ENCODE measurements at places on chromosomes 1 and 21.

- DNase-seq = no peak
Observed at GRCh38 chr1:165851034-165851658, 23.7 kb downstream of the UCK2 start.

DNA sequence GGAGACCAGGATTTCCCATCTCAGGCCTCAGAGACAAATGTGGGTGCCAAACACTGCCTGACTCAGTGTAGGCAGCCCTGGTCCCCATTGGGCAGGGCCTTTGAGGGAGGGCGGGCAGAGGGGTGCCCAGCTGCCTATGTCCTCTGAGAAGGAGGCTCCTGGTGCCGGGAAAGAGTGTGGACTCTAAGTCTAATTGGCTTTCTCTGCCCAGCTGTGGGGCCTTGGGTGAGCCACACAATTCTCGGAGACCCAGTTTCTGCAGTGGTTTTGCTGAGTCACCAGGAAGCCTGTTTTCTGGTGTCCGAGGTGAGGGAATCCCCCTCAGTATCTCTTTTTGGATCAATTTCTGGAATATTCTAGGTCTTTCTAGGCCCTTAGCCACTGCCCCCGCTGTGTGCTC, 35.3 kb upstream of the ACTL8 start:
- DNase-seq = no peak

DNA sequence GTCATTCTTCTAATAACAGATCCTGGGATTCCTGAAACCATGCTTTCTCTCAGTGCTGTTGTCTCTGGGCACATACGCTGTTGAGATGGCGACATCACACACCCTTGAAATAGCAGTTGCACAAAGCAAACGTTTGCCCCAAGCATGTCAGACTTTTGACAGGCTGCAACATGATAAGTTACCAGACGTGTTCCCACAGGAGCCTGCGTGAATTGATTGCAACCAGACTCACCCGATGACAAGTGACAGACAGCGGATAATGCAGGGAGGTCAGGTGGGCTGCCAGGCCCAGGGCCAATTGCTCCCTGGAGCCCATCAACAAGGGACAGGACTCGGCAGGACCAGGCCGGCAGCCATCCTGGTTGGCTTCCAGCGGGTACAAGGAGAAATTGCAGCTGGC, 310.9 kb downstream of the SIPA1L2 start:
- DNase-seq = no peak

DNA sequence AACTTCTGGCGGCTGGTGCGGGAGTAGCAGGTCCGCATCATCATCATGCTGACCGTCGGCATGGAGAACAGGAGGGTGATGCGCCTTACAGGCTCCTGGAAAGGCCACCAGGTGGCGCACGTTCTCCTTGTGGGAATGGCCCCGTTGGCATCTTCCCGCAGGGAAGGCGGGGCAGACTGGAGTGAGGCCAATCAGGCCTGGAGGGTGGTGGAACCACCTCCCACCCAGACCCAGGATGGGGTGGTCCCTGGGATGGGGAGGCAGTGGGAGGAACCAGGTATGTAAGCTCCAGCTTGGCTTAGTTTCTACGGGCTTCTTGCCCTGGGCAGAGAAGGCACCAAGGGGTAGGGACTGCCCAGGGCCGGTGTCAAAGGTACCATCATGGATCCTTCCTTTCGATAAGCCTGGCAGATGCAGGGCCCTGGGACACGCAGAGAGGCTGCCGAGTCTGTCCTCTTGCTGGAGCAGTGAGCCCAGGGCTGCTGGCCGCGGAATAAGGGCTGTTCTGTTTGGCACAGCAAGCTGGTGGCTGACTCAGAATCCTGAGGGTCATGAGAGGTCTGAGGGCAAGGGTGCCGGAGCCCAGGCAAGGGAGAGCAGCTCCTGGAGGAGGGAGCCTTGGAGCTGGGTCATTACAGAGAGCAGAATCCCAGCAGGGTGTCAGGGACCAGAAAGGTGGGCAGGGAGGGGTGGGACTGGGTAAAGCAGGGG, 8.7 kb upstream of the LGR6 start:
- peak; percentile 65 for DNase-seq

- no peak for DNase-seq
Observed at GRCh38 chr1:206635978-206636345, 626 bp downstream of the DYRK3 start.

GRCh38 chr1:24118410-24119242, 6.7 kb upstream of the MYOM3 start:
- DNase-seq = no peak

GRCh38 chr1:151981178-151981525, 12.5 kb downstream of the S100A10 start:
- no peak for DNase-seq

GRCh38 chr1:154988058-154988954, 5.1 kb upstream of the LENEP start:
- DNase-seq = no peak

GRCh38 chr1:174239541-174239940, 80.2 kb downstream of the RABGAP1L start:
- no peak for DNase-seq

DNA sequence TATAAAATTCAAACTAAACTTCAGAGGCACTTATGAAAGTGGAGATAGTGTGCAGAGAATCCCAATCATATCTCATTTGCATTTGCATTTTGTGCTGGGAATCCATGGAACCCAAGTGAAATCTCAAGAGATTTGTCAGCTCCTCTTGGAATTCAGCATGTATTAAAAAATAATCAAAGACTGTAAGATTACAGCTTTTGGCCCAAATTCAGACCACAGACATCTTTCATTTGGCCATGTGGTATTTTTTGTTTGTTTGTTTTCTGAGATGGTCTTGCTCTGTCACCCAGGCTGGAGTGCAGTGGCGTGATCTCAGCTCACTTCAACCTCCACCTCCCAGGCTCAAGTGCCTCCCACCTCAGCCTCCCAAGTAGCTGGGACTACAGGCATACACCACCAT, 3.8 kb upstream of the CACYBP start:
- DNase-seq = no peak

DNA sequence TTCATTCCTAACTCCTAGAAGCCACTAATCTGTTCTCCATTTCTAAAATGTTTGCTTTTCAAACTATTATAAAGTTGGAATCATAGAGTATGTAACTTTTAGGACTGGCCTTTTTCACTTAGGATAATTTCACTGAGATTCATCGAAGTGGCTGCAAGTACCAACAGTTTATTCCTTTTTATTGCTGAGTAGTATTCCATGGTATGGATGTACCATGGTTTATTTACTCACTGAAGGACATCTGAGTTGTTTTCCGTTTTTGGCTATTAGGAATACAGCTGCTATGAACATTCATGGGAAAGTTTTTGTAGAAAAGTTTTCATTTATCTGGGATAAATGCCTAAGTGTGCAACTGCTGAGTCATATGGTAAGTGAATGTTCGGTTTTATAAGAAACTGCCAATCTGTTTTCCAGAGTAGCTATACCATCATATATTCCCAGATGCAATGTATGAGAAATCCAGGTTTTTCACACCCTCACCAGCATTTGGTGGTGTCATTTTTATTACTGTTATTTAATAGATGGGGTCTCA, 66.3 kb downstream of the SLC27A3 start:
- no peak for DNase-seq

DNA sequence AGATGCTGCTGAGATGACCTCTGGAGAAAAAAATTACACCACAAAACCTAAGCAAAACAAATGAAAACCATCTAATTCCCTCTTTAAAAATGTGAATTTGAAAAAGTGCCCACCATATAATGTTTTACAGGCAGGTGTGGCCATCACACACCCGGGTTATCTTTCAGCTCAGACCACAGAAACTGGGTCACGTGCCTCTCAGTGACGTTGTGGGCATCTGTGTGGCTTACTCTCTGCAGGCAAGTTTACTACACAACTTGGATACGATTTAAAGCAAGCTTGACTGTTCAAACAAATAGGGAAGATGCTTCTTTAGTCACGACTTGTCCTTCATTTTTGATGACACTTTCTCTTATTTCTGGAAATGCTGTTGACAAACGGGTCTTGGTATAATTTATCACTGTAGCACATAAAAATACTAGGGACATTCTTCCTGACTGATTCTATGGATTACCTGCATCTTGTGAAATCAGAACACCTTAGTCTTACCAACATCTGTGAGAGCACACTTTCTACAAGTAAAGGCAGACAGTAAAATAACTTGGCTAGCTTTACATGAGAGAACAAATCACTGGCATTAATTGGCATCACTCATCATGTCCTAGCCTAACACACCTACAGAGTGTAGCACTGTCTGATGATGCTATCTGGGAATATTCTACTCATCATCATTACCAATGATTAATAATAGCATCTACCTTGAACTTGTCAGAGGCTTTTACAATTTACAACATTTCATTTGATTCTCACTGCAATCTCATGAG, 89.3 kb upstream of the EDEM3 start:
- peak; percentile 56 for DNase-seq

- no peak for DNase-seq
Observed at GRCh38 chr21:32333953-32334673, 35.5 kb downstream of the MRAP start.

DNA sequence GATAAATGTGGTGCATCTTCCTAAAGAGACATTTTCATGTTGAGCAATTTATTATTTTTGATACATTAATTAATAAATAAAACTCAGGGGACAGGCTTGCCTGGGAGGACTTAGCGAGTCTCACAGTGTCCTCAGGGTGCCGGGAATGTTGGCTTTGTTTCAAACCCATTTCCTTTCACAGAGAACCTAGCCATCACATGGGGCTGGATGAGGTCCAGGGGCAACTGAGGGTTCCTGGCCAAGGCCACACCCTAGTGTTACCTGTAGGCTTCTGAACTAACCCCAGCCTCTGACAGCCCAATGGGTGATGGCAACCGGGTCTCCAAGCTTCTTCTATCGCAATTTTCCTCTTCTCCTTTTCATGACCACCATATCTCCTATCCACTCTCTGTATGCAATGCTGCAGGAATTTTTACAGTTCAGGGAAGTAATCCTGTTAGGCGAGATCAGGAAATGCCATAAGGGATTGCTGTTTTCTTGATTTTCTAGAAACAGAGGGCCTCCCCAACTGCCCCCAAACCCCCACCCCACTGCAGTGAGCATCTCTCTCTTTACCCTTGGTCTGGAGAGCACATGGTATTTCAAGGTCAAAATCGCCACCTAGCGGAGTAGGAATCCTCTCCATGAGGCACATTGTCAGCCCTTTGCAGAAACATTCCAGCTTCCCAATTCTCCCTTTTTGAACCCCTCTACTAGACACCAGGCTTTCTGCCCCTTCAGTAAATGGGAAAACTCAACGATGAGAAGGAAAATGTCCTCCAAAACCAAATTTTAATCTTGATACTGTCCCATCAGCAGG, 22.1 kb upstream of the SMYD3 start:
- DNase-seq = no peak

DNA sequence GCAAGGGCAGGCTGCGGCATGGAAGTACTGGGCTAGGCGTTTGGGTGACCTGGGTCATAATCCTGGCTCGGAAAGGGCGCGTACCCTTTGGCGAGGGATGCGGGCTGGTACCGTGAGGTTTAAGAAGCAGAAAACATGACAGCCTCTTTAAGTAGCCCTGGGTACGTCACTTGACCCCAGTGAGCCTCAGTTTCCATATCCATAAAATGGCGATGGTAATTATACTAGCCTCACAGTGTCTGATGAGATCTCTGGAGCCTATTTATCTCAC, 700 bp downstream of the PIGV start:
- DNase-seq = peak; percentile 17

GRCh38 chr1:105492921-105493320, 1563.6 kb upstream of the PRMT6 start:
- DNase-seq = no peak

GRCh38 chr1:18443587-18444520, 36.9 kb upstream of the KLHDC7A start:
- no peak for DNase-seq

DNA sequence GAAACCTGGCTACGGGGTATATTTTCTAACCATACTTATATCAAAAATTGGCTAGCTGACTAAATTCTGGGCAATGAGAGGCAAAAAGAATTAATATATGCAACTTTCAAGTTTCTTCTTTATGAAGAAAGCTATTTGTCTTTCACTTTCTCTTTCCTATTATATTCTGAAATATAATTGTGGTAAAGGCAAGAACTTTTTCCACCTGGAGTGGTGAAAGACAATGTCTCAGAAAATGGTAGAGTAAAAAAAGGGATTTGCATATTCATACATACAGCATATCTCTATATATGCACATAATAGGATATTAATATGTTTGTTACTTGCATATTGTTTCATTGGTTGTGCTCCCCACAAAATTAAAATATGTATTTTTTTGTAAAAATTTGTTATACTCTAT, 793.8 kb downstream of the PLA2G4A start:
- DNase-seq = no peak

DNA sequence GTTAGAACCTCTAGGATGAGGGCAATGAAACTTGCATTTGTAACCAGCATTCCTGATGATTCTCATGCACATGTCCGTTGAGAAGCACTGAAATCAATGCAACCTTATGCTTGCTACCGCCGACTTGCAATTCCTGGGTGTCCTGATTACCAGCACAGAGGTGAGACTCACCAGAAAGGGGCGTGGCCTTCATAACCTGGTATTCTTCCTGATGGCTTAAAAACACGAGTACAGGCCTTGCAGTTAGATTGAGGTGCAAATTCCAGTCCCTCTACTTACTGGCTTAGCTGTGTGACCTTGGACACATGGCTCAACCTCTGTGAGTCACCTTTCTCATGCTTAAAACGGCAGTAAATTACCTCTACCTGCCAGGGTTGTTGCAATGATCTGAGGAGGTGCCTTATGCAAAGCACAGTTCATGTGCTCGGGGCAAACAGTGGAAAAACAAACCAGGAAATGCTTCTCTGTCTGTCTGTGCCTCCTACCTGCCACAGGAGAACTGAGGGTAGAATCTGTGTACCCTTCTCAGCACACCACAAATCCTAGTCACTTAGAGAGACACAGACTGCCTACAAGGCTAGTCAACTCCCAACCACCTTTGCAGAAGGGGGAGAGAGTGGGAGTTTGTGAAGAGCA, 39.1 kb upstream of the ECE1 start:
- DNase-seq = peak; percentile 23

DNA sequence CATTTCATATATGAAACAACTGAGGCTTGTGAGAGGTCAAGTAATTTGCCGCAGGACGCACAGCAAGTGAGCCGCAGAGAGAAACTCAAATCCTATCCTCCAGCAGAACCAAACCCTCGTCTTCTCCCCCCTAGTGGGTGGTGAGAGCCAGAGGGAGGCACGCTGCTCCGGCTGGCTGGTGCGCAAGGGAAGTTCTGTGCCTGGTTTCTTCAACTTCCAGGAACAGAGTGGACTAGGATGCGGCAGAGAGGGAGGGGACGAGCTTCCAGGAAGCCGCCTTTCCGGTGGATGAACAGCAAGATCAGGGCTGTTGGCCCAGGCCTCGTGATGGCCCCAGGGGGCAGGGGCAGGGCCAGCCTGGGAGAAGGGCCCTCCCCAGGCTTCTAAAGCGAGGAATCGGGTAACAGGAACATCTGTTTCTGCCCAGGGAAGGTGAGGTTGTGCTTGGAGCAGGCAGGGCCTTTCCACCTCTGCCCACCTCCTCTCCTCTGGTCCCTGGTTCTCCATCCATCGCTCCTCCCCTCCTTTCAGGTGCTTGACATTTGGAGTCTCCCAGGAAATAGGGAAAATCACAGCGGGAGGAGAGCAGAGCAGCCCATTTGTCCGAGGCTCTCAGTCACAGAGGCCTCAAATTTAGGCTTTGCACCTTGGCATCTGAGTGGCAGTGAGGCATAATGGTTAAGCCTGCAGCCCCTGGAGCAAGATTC, 16.8 kb upstream of the PDIK1L start:
- no peak for DNase-seq
